ENCODE measurements at places on chromosomes 6 and 20.

GRCh38 chr20:60203451-60203850 lies 245.2 kb downstream of the CDH26 start:
- no peak for DNase-seq

DNA sequence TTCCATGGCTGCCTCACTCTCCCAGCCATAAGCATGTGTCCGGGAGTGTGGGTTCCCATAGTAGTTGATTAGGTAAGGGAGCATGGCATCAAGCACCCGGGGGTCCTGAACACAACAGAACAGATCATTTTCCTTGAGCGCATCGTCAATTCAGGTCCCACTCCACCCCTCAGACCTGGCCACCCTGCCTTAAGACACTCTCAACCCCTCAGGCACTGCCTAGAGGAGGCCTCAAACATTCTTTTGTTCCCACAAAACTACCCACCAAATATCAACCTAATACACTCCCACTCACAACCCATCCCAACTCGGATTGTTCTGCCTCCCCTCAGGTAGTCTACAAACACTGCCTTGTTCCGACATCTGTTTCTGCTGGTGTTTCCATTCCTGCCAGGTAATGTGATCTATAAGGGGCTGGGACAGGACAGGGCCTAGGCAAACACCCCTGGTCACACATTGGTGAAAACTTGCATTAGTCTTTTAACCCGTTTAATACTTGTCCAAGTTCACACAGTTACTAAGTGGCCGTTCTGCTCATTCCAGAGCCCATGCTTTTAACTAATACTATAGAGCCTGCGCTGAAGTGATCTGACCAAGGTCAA lies 1.4 kb downstream of the NFS1 start:
- DNase-seq, result no peak

- no peak for DNase-seq
Observed at GRCh38 chr20:7161690-7162089, 394.2 kb downstream of the BMP2 start.

GRCh38 chr6:3194535-3195419 lies 32.7 kb downstream of the TUBB2B start:
- no peak for DNase-seq

- no peak for DNase-seq
Observed at GRCh38 chr6:75743971-75744370, 5.1 kb upstream of the MYO6 start.

- no peak for DNase-seq
Observed at GRCh38 chr6:116579143-116579542, 7.8 kb downstream of the RWDD1 start.

DNA sequence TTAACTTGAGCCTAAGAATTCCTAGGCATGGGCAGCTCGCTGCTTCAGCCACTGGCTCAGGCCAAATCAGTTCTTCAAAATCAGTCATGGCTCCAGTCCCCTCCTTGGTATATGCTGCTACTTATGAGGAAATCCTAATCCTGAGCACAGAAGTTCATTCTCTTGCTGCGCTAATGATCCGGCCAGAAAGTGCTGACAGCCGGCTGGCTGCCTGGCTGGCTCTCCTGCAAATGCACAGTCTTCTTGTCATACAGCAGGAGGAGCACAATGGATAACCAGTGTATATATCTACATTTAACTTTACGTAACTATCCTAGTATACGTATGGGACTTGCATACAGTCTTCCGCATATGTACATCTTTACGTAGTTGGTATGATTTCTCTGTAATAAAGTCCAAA lies 500.8 kb downstream of the PRKN start:
- DNase-seq, result no peak

DNA sequence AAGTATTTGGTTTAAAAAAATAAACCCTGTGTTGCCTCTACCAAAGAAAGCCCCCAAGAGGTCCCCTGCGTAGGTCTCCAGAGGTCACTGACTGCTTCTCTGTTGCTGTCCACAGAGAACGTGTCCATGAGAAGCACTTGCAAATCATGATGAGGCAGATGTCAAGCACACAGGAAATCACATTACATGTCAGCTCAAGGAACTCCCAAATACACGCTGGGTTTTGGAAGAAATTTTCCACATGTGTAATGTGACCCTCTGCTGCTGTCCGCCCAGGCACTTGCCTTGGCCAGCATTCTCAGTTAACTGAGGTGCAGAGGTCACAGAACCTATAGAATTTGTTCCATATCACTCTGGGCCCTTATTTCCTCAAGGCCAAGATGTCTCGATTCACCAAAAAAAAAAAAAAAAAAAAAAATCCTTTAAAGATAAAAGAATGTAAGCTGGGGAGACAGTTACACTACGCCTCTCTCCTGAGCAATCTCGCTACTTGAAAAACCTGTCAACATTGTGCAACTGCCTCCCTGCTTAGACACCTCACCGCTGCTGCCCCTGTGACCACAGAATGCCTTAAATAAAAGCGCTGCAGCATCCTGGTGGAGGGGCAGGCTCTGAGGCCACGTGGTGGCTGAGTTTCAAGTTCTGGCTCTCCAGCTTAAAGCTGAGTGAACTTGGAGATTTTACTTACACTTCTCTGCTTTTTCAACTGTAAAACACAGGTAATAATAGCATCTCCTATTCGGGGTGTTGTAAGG lies 42.3 kb downstream of the SLC22A23 start:
- DNase-seq, result no peak

- DNase-seq, result no peak
Observed at GRCh38 chr6:65700561-65700960, 6.5 kb downstream of the EYS start.

DNA sequence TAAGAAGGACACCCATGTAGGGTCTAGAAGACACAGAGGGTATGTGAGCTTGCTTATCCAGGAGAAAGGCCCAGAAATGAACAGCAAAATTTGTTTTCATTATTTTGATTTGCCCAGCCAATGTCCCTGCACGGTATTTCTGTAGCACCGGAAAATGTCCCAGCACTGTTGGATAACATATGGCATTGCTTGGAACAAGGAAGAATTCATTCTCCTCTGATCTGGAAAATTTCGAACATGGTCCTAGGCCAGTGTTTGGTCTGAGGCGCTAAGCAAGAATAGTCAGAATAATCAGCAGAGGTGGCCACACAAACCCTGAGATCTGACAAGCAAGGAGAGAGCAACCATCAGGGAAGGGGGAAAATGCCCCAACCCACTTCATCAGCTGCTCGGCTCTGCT lies 26.6 kb downstream of the ROS1 start:
- DNase-seq, result no peak

GRCh38 chr6:72691249-72691648 lies 69.4 kb downstream of the KCNQ5 start:
- DNase-seq, result no peak

GRCh38 chr6:90765895-90766294 lies 179.0 kb upstream of the MAP3K7 start:
- no peak for DNase-seq

GRCh38 chr20:19785173-19785982 lies 27.3 kb downstream of the RIN2 start:
- DNase-seq, result no peak

DNA sequence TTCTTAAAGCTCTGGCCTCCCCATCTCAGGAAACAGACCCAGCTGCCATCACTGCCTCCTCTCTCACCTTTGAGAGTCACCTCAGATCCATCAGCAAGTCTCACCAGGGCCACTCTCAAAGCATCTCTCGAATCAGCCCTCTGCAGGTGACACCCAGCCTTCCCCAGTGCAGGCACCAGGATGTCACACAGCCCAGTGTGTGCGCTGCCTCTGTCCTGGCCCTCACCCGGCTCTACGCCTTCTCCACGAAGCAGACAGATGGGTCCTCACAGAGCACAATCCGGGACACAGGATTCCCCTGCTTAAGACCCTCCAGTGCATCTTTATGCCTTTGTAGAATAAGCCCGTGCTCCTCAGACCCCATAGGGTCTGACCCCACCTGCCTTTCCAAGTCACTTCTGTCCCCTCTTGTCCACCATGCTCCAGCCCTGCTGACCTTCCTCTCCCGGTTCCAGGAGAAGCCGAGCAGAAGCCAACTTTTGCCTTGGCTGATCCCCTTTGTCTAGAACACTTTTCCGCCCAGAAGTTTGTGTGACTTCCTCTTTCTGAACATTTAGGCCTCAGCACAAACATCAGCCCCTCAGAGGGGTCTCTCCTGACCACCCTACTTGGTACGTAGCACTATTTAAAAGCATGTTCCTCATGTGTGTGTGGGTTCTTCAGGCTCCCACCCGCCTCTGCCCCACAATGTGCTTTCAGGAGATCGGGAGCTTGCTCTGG lies 60.2 kb downstream of the PSMG4 start:
- DNase-seq, result no peak

DNA sequence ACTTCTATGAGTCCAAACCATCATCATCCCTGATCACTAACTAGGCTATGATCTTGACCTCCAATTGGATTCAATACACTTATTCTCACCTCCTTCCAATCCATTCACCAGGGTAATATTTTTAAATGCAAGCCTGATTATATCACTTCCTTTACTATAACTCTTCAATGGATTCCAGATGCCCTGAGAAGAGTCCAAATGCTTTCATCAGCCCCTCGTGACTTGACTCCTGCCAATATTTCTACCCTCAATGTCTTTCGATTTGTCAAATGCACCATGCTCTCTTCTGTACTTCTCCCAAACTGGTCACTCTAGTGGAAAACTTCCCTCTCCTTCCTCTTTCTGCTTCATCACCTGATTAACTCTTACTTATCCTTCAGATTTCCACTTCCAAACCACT lies 70.8 kb downstream of the CD164 start:
- no peak for DNase-seq

- DNase-seq, result no peak
Observed at GRCh38 chr6:6915219-6915618, 192.5 kb upstream of the RREB1 start.

GRCh38 chr20:1631309-1632151 lies 11.7 kb upstream of the SIRPB1 start:
- no peak for DNase-seq
